ENCODE measurements at places on chromosomes 4 and X. TPM values are rescaled to one million over a fixed set of nuclear protein-coding genes. Genes with fewer than 3 reads are reported as not detected.
A peak's percentile ranks its signal among the peaks of the same experiment; 100 is the strongest.

The RAB39B gene
- 2.6 TPM for total RNA-seq

The CAPN6 gene
- total RNA-seq, result not detected

DNA sequence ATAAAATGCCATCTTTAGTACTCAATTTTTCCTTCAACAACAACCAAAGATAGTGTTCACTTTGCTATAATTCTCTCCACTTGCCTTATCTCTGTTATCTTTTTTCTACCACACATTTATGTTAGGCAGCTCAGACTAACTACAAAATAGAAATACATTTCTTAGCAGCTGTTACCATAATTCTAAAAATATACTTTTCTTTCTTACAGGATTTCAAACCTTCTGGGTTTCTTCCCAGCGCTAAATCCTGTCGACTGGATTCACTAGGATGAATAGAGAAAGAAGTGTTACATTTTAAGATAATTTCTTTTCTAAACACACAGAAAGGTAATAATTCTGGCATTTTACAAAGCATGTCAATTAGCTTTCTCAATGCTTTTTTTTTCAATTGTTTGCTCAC lies 105.5 kb upstream of the GK2 start:
- DNase-seq, result no peak

DNA sequence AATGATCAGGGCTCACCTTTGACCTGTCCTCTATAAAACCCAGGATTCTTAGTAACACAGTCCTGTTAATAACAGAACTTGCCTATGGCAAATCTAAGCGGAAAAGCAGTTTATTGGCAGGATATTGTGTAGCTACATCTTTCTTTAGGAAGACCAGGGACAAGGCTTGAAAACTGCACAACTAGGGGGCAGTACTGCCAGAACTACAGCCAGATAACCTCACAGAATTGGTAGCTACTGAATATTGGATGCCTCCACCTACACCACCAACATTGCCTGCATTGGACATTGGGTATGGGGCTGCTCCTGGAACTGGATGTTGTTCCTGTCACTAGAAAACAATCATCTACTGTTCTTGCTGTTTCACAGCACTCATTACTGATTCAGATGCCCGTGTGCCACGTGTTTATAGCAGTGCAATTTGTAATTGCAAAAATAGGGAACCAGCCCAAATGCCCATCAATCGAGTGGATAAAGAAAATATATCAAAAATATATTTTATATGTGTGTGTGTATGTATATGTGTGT lies 47.4 kb downstream of the REPS2 start:
- DNase-seq, result no peak

- DNase-seq, result no peak
Measured at GRCh38 chr4:56255820-56256219, 131.5 kb downstream of the AASDH start.

The MRFAP1 gene
- total RNA-seq, result 312 TPM

GRCh38 chr4:181331214-181331613 lies 912.0 kb upstream of the TENM3 start:
- DNase-seq, result no peak

- peak; percentile 6 for DNase-seq
Measured at GRCh38 chr4:139243448-139244365, 36.3 kb downstream of the MGARP start.

The TRPC3 gene
- total RNA-seq, result 0.24 TPM

The SMS gene
- 91.4 TPM for total RNA-seq

DNA sequence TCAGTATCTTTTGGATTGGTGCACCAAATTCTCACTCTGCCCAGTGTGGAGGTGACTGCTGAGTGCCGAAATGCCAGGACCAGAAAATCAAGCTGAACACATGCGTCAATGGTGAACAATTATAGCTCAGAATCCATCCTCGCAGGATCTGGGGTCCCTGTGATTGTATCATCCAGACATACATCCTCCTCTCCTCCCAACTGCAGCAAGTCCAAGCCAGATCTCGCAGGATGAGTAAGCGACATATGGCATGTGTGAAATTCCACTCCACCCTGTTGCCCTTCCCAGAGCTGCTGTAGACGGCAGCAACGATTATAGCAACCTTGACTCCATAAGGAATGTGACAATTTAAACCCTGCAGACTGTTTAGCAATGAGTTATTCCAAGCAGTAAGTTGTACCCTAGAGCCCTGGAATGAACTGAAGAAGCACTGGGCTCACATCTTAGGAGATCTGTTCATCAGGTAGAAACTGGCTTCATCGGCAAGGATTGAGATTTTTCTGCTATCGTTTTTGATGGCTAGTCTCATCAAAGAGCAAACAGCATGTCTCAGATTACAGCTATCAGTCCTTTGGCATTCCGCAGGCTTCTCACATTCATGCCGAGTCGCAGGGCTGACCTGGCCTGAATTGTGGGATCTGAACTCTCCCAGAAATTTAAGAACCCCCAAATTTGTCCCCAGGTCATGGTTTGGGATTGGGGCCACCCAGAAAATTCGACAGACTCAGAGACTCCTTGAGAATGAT lies 35.5 kb upstream of the SORBS2 start:
- no peak for DNase-seq

The GC gene
- not detected for total RNA-seq

GRCh38 chr4:102610476-102610875 lies 109.3 kb downstream of the NFKB1 start:
- DNase-seq, result no peak

GRCh38 chr4:80594701-80595100 lies 259.2 kb downstream of the CFAP299 start:
- DNase-seq, result no peak

- no peak for DNase-seq
Measured at GRCh38 chrX:16258882-16259281, 91.6 kb downstream of the MAGEB17 start.

- DNase-seq, result no peak
Measured at GRCh38 chr4:5566526-5566925, 141.8 kb downstream of the EVC2 start.

GRCh38 chr4:182276210-182277109 lies 33.3 kb downstream of the TENM3 start:
- no peak for DNase-seq

DNA sequence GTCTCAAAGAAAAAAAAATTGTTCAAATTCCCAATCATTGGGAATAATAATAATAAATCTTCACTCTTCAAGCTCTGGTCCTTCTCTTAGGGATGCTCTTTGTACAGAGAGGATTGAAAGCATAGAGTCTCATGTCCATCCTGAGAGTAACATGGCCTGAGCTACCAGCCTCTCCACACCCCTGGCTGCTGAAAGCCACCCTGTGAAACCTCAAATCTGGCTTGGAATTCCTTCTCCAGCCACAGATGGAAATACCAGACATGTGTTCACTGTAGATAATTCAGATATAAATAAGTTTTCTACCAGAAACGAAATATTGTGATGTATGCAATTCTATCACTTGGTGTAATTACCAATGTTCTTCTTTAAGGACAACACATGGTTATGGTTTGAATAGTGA lies 140.6 kb downstream of the ARSF start:
- peak; percentile 10 for DNase-seq

GRCh38 chr4:188930822-188931221 lies 791.6 kb downstream of the TRIML1 start:
- no peak for DNase-seq

- DNase-seq, result no peak
Measured at GRCh38 chrX:125954236-125954635, 211.9 kb downstream of the DCAF12L2 start.

The PNMA6F gene
- not detected for total RNA-seq

DNA sequence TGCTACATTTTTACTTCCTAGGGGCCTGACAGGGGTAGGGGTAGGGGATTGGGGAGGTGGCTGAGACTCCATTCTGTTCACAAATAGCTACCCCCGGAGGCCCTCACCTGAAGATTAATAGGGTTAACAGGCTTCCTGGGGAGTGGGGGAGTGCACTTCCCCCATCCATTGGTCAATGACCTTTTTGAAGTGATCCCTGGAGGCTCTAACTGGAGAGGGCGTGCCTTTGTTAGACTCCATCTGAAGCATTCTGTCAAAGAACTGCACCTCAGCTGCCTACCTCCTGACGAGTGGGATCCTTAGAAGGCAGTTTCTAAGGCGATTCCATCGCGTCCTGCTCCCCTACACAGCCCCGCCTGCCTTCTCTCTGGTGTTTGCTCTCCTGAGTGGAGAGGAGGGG lies 10.0 kb upstream of the MTM1 start:
- DNase-seq, result no peak

DNA sequence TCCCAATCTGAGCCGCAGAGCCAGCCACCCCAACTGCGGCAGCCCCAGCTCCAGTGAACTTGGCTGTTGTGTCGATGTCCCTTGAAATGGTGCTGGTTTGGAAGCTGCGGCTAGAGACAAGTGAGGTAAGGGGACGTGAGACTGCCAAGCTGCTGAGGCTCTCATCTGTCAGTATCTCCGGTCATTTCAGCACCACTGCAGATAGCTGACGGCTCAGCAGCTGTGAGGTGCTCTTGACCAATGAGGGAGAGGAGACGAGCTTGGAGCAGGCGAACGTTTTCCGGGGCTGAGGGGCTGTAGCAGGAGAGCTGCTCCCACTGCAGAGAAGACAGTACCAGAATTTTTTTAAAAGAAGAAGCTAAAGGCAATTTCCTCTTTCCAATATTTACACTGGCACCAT lies 175.5 kb upstream of the CASK start:
- DNase-seq, result no peak

The CHST7 gene
- total RNA-seq, result 14.8 TPM

The XKRX gene
- not detected for total RNA-seq

DNA sequence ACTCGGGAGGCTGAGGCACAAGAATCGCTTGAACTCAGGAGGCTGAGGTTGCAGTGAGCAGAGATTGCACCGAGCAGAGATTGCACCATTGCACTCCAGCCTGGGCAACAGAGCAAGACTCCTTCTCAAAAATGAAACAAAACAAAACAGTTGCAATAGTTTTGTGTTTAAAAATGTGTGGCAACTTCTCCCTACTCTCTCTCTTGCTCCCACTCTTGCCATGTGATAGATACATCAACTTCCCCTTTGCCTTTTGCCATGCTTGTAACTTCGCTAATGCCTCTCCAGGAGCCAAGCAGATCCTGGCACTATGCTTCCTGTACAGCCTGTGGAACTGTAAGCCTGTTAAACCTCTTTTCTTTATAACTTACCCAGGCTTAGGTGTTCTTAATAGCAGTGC lies 52.5 kb upstream of the INTU start:
- no peak for DNase-seq
